Neural crest cell (in vitro differentiated cells): ENCODE measurements at places on chromosomes 2 and 18. TPM values are rescaled to one million over a fixed set of nuclear protein-coding genes. Genes with fewer than 3 reads are reported as not detected.
A peak's percentile ranks its signal among the peaks of the same experiment; 100 is the strongest.

Gene CYP1B1
- 16.4 and 17.5 TPM in 2 replicates for total RNA-seq

Gene SERPINB11
- not detected in 2 replicates for total RNA-seq

Gene STARD6
- total RNA-seq: 0.35 TPM in 1 of 2 replicates, not detected in the other

Gene KLHL30
- 0.23 and 0.25 TPM in 2 replicates for total RNA-seq

Gene G6PC2
- not detected in 2 replicates for total RNA-seq

Gene ASB18
- not detected in 2 replicates for total RNA-seq

Gene MBOAT2
- total RNA-seq: 53.1 and 58.7 TPM in 2 replicates

Gene NMUR1
- not detected in 2 replicates for total RNA-seq

Gene NEB
- 0.57 and 0.77 TPM in 2 replicates for total RNA-seq

Gene RPL37A
- total RNA-seq: 3,339 and 3,393 TPM in 2 replicates

Gene SCN3A
- 3.7 and 4.9 TPM in 2 replicates for total RNA-seq

GRCh38 chr18:13269013-13269280 lies 50.4 kb downstream of the LDLRAD4 start:
- H3K4me1 ChIP-seq: peaks cover 34% of the 10 kb centered on the region
- DNase-seq: no peak
- peak overlapping the region; percentile 38 for H3K4me3 ChIP-seq
- peak overlapping the region; percentile 78 for H3K27ac ChIP-seq

- peaks cover 7% of the 10 kb centered on the region for H3K4me1 ChIP-seq
- H3K27me3 ChIP-seq: no peaks in the 10 kb centered on the region
- no peak overlapping the region for H3K27ac ChIP-seq
- no peaks in the 10 kb centered on the region for H3K36me3 ChIP-seq
- H3K4me3 ChIP-seq: no peak overlapping the region
- no peak for DNase-seq
Measured at GRCh38 chr2:85915606-85916303, 27.0 kb upstream of the ST3GAL5 start.

- DNase-seq: no peak
- H3K27me3 ChIP-seq: no peaks in the 10 kb centered on the region
- H3K4me1 ChIP-seq: peaks cover 38% of the 10 kb centered on the region
Measured at GRCh38 chr2:85433511-85434089, 15.1 kb downstream of the SH2D6 start.

DNA sequence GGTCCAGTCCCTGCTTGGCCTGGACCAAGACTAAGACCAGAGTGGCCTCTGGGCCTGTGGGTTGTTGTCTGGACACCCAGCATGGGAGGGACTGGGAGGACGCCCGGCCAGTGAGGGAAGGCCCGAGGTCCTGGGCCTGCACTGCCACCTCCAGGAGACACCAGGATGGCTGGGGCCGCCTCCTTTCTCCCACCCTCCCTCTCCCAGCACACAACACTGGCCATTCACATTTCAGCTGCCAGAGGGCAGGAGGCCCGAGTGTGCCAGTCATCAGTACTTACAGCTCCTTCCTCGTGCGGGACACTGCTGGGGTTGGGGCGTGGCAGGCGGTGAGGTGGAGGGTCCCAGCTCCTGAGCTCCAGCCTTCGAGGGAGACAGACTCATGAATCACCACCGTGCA lies 133.5 kb downstream of the ASB1 start:
- H3K27ac ChIP-seq: no peak overlapping the region
- H3K4me1 ChIP-seq: no peaks in the 10 kb centered on the region
- DNase-seq: no peak
- H3K4me3 ChIP-seq: no peak overlapping the region
- no peaks in the 10 kb centered on the region for H3K36me3 ChIP-seq

DNA sequence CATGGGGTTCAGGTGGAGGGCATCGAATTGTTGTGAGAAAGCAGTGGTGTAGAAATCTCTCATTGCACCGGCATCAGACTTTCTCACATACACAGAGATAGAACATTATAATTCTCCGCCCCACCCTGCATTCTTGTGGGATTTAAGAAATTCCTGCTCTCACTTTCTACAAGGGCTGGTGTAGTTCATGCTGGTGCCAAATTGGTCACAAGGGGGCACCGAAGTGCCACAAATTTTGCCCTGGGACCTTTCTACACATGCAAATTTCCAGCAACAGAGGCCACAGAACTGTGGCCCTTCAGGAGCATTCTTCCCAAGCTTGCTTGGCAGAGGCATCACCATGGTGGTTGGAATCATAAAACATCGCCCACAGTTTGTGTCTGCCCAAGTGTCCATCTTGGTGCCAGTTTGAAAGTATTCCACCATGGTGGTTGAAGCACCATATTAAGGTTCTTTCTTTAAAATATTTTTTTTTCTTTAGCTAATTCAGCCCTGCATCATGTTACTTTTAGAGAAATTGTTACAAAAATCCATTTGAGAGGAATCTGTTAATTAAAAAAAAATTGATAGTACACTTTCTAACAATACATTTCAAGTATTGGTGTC lies 521.2 kb upstream of the FANCL start:
- no peak overlapping the region for H3K27ac ChIP-seq
- peaks cover 2% of the 10 kb centered on the region for H3K27me3 ChIP-seq
- H3K4me1 ChIP-seq: no peaks in the 10 kb centered on the region
- H3K4me3 ChIP-seq: no peak overlapping the region

DNA sequence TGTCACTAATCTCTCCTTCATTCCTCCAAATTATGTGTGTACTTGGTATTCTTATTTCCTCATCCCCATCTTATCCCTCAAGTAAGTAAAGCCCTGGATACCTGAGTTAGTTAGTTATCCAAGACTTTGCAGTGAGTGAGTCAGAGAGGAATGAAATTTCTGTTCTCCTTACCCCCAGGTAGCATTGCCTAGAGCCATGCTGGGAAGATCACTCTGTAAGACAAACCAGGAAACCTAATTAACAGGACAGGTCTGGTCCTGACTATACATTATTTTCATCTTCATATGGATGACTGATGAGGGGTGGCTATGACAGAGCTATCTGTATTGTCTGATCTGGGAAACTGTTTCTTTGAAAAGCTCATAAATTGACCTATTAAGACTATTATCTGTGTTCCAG lies 55.0 kb upstream of the ITGA6 start:
- H3K4me3 ChIP-seq: no peak overlapping the region
- DNase-seq: no peak
- no peaks in the 10 kb centered on the region for H3K27me3 ChIP-seq
- H3K36me3 ChIP-seq: peaks cover 12% of the 10 kb centered on the region

- H3K36me3 ChIP-seq: no peaks in the 10 kb centered on the region
- no peaks in the 10 kb centered on the region for H3K4me1 ChIP-seq
- H3K27ac ChIP-seq: no peak overlapping the region
Measured at GRCh38 chr2:22215517-22215916, 1091.7 kb downstream of the TDRD15 start.

GRCh38 chr2:183214680-183215079 lies 90.4 kb downstream of the NUP35 start:
- no peak overlapping the region for H3K27ac ChIP-seq
- H3K4me1 ChIP-seq: no peaks in the 10 kb centered on the region
- DNase-seq: no peak
- H3K36me3 ChIP-seq: peaks cover 9% of the 10 kb centered on the region
- H3K27me3 ChIP-seq: no peaks in the 10 kb centered on the region
- H3K4me3 ChIP-seq: no peak overlapping the region

DNA sequence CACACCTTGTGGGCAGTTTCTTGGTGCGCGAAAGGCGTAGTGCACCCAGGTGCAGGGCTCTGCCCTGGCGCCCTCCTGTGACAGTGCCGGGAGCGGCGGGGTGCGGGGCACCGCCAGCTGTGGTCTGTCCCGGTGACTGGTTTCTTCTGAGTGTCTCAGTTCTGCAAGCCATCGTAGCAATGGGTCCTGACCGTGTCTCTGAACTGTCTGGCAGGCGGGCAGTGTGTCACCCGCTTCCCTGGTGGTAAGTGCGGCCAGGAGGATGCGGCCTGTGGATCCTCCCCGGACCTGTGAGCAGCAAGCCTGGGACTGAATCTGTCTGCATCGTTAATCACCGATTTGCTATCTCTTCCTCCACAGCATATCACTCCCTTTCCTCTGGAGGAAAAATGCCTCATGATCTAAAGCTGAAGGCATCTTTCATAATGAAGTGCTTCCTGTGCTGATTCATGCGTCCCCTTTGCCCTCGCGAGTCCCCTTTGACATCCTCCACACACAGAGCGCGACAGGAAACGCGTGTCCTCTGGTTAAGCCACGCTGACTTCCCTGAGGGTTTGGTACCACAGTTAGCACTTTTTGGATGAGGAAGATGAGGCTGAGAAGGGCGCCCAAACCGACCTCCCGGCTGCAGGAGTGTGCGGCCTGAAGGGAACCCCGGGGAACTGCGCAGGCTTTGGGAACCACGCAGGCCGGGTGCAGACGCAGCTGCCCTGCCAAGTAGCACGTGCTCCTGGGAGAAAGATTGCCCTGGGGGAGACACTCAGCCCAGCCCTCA lies 416.0 kb upstream of the HS6ST1 start:
- H3K27ac ChIP-seq: peak overlapping the region; percentile 67
- no peaks in the 10 kb centered on the region for H3K27me3 ChIP-seq
- no peak for DNase-seq
- H3K4me3 ChIP-seq: no peak overlapping the region
- H3K36me3 ChIP-seq: peaks cover 3% of the 10 kb centered on the region
- H3K4me1 ChIP-seq: peaks cover 12% of the 10 kb centered on the region

- H3K4me1 ChIP-seq: peaks cover 6% of the 10 kb centered on the region
- H3K4me3 ChIP-seq: no peak overlapping the region
- no peak overlapping the region for H3K27ac ChIP-seq
- peaks cover 37% of the 10 kb centered on the region for H3K27me3 ChIP-seq
Measured at GRCh38 chr2:29281086-29281915, 166.1 kb downstream of the CLIP4 start.

- peaks cover 2% of the 10 kb centered on the region for H3K36me3 ChIP-seq
- no peak for DNase-seq
- H3K4me1 ChIP-seq: peaks cover 78% of the 10 kb centered on the region
- H3K4me3 ChIP-seq: peak overlapping the region; percentile 87
- H3K27ac ChIP-seq: peak overlapping the region; percentile 91
Measured at GRCh38 chr2:11748018-11748860, 1.8 kb downstream of the LPIN1 start.

DNA sequence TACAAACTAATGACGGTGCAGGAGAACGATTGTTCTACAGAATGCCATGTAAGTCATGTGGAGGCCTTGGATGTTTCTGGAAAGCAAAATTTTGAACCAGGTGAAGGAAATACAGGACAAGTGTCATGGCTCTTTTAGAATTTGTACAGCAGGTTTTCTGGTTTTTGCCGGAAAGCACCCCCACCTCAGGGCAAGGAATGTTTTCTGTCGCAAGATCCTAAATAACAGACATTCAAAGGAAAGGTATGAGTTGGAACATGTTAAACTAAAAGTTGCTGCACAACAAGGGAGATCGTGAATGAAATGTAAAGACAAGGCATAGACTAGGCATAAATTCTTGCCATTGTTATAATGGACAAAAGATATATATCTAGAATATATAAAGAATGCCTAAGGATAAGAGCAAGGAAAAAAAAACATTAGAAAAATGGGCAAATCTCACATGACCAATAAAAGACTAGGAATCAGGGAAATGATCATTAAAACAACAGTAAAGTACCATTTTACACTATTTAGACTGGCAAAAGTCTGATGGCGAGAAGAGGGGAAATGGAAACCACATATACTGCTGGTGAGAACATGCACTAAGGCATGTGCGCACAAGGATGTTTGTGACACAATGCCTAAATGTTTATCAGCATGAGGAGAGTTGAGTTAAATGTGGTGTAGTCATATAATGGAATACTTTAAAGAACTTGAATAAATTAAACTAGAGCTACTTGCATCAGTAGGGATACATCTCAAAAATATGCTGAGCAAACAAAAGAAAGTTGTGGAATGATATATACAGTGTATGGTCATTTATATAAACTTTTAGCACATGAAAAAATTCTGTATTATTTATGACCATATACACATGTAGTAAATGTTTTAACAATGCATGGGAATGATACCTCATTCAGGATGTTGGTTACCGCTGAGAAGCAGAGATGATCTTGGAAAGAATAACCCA lies 127.0 kb downstream of the EML6 start:
- H3K27me3 ChIP-seq: no peaks in the 10 kb centered on the region
- peaks cover 2% of the 10 kb centered on the region for H3K36me3 ChIP-seq
- no peak overlapping the region for H3K27ac ChIP-seq
- no peak overlapping the region for H3K4me3 ChIP-seq

GRCh38 chr18:54829856-54830255 lies 1.6 kb downstream of the RAB27B start:
- peaks cover 16% of the 10 kb centered on the region for H3K27me3 ChIP-seq
- DNase-seq: no peak
- no peak overlapping the region for H3K27ac ChIP-seq
- H3K4me3 ChIP-seq: no peak overlapping the region

- H3K4me1 ChIP-seq: no peaks in the 10 kb centered on the region
- DNase-seq: no peak
- no peaks in the 10 kb centered on the region for H3K27me3 ChIP-seq
- no peak overlapping the region for H3K4me3 ChIP-seq
- H3K36me3 ChIP-seq: no peaks in the 10 kb centered on the region
Measured at GRCh38 chr2:20803226-20803682, 19.6 kb downstream of the LDAH start.

DNA sequence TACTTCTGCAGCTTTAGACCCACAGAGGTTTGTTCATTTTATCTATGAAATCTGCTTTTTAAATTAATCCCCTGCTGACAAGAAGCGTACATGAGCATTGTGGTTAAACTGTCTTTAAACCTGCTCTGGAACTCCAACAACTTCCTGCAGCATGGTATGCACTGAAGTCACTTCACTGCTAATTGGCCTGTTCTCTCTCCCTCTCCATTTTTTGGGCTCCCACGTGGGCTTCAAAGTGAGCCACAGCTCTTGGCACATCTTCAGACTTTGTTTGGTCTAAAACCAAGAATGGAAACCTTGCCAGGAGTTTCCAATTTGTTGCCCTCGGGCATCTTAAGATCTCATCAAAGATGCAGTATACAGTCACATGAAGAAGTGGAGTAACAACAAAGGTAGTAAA lies 311.4 kb downstream of the LRRTM1 start:
- H3K36me3 ChIP-seq: no peaks in the 10 kb centered on the region
- no peak overlapping the region for H3K27ac ChIP-seq
- H3K27me3 ChIP-seq: no peaks in the 10 kb centered on the region
- H3K4me3 ChIP-seq: no peak overlapping the region
- no peaks in the 10 kb centered on the region for H3K4me1 ChIP-seq

DNA sequence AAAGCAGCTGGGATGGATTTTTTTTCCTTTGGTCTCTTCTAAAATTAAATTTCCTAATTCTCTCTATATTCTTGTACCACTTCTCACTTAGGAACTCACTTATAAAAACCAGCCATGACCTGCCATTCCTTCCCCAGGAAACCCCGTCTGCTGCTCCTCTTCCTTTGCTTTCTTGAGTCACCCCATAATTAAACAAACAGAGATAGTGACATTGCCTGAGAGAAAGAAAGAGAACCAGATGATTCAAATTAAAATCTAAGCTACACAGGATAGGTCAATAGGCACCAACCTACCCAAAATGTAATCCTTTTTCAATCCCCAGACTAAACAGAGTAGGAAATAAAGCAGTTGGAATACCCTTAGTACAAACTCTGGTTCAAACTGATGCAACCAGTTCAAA lies 9.7 kb downstream of the STK39 start:
- no peaks in the 10 kb centered on the region for H3K27me3 ChIP-seq
- H3K4me1 ChIP-seq: no peaks in the 10 kb centered on the region
- peaks cover 4% of the 10 kb centered on the region for H3K36me3 ChIP-seq
- no peak overlapping the region for H3K27ac ChIP-seq
- no peak overlapping the region for H3K4me3 ChIP-seq

GRCh38 chr18:38032516-38032915 lies 466.9 kb upstream of the CELF4 start:
- no peaks in the 10 kb centered on the region for H3K27me3 ChIP-seq
- no peaks in the 10 kb centered on the region for H3K4me1 ChIP-seq
- H3K27ac ChIP-seq: no peak overlapping the region
- no peaks in the 10 kb centered on the region for H3K36me3 ChIP-seq
- no peak for DNase-seq

GRCh38 chr2:47818777-47819176 lies 35.8 kb downstream of the MSH6 start:
- no peak for DNase-seq
- H3K4me1 ChIP-seq: no peaks in the 10 kb centered on the region
- H3K27ac ChIP-seq: no peak overlapping the region
- H3K36me3 ChIP-seq: peaks cover 37% of the 10 kb centered on the region
